ENCODE measurements at places on chromosomes 13 and 19.

GRCh38 chr13:73751290-73751689, 382.9 kb downstream of the KLF12 start:
- DNase-seq = no peak

DNA sequence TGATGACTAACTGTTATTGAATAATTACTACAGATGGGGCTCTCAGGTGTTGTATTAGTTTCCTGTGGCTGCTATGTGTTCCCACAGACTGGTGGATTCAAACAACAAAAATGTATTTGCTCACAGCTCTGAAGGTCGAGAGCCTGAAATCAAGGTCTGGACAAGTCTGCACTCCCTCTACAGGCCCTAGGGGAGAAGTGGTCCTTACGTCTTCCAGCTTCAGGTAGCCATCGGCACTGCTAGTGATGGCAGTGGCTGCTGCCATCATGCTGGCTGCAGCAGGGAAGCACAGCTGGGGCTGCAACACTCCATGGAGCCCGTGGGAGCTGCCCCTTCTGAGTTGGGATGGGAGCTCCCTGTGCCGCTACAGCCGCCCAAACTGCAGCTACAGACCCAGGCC, 1.9 kb downstream of the TEX26 start:
- no peak for DNase-seq

DNA sequence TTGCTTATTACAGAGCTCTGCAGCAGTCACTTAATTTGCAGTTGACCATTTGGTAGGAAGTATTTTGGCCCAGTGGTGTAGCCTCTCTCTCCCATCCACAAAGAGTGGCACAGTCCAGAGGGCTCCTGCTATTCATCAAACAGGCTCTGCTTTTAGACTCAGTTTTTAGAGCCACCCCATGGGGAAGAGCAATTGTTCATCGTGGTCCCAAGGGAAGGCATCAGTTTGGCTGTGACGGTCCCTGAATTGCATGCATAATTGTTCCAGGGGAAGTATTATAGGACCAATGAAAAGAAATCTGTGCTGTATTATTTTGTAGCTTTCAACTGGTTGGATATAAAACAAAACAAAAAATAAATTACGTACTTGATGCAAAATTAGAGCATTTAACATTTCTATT, 799.0 kb downstream of the DACH1 start:
- DNase-seq = no peak

GRCh38 chr13:101514695-101515275, 62.3 kb downstream of the ITGBL1 start:
- DNase-seq = no peak

GRCh38 chr13:98950705-98951104, 27.2 kb downstream of the DOCK9 start:
- no peak for DNase-seq

GRCh38 chr13:64457976-64458375, 2772.2 kb downstream of the PCDH9 start:
- no peak for DNase-seq

- DNase-seq = no peak
These were observed 3.7 kb upstream of the SOX21 start for GRCh38 chr13:94716016-94716415.

Measured in cortex of kidney (tissue), 1 donor.